Right cardiac atrium (tissue), 5 donors: ENCODE measurements at places on chromosomes 5 and 9. TPM values are rescaled to one million over a fixed set of nuclear protein-coding genes. Genes with fewer than 3 reads are reported as not detected.

DNA sequence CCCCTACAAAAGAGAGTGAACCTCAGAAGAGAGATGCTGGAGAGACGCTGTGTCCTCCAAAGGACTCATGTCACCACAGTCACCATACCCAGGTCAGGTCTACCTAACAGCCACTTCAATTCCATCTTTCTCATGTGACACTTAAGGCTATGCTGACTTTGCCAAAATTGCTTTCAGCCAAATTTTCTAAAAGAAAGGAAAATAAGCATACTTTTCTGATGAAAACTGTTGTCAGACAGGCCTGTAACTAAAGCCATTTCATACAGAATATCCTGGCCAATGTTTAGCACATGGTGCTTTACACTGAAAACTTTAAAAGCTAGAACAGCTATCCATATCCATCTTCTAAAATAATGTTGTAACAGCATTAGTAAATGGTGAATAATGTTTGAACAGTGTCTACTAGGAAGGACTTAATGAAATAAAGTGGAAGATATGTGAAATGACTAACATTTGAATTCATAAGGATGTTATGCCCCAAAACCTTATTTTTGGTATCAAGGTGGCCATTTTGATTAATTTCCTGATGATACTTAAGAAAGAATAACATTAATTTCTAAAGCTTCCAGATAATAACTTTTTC lies 97.2 kb downstream of the NFIB start:
- no peak for DNase-seq

GRCh38 chr5:95957561-95958203 lies 4.0 kb downstream of the ELL2 start:
- no peak for DNase-seq

GRCh38 chr9:109031241-109031640 lies 17.9 kb upstream of the CTNNAL1 start:
- no peak for DNase-seq

GRCh38 chr5:66633754-66634153 lies 37.6 kb downstream of the MAST4 start:
- DNase-seq, result no peak

- no peak for DNase-seq
Observed at GRCh38 chr5:65482296-65482735, 596 bp upstream of the ADAMTS6 start.

Gene GFI1B
- 0.56 TPM for total RNA-seq

Gene ARL10
- 8.0 TPM for total RNA-seq

Gene PCDHGB1
- 4.4 TPM for total RNA-seq
